ENCODE measurements at places on chromosomes 1 and 21.

DNA sequence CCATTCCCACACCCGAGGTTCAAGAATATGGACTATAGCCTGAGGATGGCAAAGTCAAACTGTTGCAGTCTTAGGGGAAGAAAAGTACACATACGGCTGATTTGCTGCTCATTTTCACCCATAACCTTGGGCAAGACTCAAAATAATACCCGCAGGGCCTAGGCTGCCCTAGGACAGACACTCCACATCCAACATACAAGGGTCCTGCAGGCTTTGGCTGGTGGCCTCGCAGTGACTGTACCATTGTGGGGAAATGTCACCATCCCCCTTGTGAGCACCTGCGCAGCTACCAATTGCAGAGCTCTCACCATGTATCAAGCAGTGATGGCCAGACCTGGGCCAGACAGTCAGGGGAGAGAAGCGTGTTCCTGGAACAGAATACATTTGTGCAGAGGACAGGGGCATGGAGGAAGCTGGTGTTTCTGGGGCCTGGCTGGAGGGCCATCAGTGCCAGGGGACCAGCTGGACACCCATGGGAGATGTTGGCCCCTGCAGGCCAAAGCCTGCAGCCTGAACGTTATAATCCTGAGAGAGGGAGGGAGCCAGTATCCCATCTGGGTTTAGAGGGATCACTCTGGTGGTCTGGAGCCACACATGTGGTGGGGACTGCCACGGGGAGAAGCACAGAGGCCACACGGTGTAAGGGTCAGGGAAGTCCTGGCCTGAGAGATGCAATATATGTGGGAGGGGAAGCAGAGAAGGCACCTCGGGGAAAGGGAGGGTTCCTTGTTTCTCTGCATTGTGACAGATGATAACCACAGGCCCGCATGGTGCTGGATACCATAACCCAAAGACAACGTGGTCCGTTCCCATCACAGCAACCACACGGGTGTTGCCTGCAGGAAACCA lies 101.2 kb downstream of the GLIS1 start:
- DNase-seq, result no peak

GRCh38 chr21:44443291-44443890 lies 11.9 kb upstream of the LRRC3 start:
- DNase-seq, result no peak

GRCh38 chr1:204390751-204391466 lies 20.7 kb downstream of the PPP1R15B start:
- no peak for DNase-seq

DNA sequence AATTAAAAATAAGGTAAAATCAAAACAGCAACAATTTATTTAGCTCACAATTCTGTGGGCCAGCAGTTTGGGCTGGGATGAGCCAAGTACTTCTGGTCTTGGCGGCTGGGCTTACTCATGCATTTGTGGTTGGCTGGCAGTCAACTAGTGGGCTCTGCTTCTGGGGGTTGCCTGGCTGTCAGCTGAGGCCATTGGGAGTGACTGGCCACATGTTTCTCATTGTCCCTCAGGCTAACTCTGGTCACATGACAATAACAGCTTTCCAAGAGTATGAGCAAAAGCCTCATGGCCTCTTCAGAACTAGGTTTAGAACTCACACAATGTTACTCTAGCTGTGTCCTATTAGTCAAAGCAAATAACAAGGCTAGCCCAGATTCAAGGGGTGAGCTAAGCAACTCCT lies 15.6 kb upstream of the CHIA start:
- DNase-seq, result no peak

- no peak for DNase-seq
These were observed 30.6 kb downstream of the FYB2 start for GRCh38 chr1:56788588-56788987.

DNA sequence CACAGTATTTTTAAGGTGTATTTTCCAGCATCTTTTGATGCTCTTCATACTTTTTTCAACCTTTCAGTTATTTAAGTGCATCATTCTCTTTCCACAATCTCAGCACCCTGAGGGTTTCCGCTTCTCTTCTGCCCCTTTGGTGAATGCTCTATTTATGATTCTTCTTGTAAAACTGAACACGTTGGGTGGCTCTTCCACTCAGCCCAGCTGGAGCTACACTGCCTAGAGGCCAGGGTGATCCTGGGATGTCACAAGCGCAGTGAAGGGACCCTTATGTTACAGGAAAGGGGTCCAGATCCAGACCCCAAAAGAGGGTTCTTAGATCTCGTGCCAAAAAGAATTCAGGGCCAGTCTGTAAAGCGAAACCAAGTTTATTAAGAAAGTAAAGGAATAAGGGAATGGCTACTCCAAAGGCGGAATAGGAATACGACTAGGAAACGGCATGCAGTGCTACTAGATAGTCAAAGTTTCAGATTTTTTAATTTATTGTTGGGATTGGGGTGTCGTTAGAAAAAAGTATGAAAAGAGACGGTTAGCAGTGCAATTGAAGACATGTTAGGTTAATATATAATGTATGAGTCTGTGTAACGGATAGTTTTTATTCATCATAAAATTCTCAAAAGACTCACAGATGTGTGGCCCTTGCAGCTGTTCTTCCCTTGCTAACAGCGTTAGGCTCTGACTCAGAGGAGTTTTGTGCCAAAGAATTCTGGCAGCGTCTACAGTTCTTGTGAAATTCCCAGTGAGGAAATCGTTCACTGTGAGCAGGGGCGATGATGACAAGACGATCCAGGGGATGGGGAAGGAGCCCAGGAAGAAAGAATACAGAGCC lies 14.4 kb upstream of the ERVH48-1 start:
- no peak for DNase-seq

DNA sequence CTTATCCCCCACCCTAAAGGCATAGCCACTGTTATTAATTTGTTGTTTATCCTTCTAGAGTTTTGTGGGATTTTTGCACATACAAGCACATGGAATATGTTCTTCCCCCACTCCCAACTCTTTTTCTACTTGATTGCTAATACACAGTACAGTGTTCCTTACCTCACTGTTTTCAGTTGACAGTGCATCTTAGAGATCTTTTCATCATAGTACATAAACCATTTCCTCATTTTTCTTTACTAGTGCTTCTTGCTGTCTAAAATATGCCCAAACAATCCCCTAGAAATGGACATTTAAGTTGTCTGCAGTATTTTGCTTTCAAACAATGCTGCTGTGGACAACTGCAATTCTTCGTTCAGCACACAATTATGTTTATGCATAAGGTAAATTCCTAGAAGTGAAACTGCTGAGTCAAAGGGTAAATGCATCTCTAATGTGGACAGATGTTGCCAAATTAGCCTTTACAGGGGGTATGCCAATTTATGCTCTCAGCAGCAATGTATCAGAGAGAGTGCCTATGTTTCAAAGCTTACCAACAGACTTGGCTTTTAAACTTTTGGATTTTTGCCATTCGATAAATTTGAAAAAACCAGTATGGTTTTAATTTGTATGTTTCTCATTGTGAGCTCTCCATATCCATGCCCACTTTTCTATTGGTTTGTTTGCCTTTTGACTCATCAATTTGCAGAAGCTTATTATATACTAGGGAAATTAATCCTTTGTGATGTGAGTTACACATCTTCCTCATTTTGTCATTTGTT lies 132.6 kb downstream of the MRPS6 start:
- no peak for DNase-seq

GRCh38 chr1:199512037-199512710 lies 515.3 kb upstream of the NR5A2 start:
- no peak for DNase-seq

- no peak for DNase-seq
These were observed 100.1 kb downstream of the C1orf21 start for GRCh38 chr1:184486761-184487445.

DNA sequence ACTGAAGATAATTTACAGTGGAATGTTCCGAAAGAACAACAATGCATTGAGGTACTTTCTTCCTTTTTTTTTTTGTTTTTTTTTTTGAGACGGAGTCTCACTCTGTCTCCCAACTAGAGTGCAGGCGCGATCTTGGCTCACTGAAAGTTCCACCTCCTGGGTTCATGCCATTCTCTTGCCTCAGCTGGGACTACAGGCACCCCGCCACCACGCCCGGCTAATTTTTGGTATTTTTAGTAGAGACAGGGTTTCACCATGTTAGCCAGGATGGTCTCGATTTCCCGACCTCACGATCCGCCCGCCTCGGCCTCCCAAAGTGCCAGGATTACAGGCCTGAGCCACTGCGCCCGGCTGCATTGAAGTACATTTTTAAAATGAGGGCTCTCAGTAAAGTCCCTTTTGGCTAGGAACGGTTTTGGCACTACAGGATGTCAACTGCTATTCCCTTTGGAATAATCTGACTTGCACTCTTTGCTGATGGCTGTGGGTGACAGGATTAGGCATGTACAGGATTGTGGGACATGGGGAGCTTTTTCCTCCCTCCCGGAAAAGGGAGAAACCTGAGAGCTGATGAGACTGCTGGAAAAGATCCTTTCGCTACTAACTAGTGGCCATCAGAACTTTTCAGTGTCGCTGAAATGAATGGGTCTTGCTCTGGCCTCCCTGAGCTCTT lies 56.9 kb upstream of the EDEM3 start:
- no peak for DNase-seq

DNA sequence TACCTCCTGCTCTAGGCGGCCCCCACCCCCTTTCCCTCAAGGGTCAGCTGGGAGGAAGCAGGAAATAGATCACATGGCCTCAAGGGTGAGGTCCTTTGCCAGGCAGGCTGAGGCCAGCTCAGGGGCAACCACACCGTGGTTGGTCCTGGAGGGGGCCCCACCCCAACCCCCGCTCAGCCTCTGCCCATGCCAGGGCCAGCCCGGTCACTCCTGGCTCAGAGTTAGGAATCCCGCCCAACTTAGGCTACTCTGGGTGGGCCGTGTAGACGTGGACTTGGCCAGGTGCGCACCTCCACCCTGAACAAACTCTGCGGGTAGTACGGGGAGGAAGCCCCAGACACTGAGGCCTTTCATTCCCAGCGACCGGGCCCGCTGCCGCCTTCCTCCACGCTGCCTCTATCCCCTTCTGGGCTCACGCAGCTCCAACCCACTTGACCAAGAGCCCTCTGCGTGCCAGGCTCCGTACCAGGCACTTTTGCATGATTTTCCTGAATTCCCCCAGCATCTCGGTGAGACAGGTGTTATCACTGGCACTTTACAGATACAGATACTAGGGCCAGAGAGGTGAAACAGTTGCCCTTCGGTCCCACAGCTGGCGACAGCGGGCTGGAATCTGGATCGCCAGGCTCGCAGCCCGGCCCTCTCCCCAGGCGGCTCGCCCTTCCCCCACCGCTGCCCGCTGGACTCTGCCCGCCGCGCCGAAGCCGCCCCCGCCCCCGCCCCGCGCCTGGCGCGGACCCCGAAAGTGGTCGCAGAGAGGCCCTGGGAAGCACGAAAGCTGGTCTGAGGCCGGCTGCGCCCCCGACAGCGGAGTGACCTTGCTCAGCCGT lies 769 bp downstream of the GALE start:
- no peak for DNase-seq

- no peak for DNase-seq
These were observed 115.8 kb downstream of the TBX19 start for GRCh38 chr1:168396508-168396907.

GRCh38 chr21:32954353-32954752 lies 71.4 kb upstream of the OLIG2 start:
- no peak for DNase-seq

GRCh38 chr1:232793944-232794343 lies 11.3 kb upstream of the MAP10 start:
- DNase-seq, result no peak

GRCh38 chr1:168628807-168629206 lies 52.4 kb downstream of the XCL1 start:
- DNase-seq, result no peak

GRCh38 chr21:35559128-35559828 lies 501.0 kb downstream of the SETD4 start:
- no peak for DNase-seq

DNA sequence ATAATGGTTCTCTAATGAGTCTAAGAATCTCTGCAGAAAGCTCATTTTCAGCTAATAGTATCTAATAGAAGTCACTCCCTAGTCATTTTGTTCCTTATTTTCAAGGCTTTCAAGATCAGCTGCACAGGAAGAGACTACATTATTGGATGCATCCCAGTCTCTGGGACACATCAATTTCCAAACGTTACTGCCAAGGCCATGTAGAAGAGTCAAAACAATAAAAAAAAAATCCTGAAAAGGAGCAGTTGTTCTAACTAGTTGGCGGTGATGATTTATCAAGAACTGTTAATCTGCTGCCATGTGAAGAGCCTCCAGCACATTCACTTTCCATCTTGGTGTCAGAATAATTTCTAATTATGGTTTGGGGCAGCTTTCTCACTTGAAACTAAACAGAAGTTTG lies 5.7 kb downstream of the DDAH1 start:
- no peak for DNase-seq

DNA sequence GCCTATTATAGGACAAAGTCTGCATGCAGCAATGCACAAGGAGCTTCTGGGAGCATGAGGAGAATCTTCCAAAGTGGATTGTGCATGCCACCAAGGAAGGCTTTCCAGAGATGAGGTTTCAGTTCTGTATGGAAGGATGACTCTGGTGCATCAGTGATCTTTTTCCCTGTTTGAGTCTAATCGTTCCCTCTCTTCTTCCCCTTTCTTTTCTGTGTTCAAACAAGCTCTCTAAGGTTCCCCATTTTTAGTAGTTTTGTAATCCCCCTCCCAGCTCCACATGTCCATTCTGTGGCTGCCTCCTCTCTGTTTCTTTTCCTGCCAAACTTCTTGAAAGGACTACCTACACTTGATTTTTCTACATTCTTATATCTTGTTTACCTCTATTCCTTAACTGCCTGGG lies 43.3 kb upstream of the USP25 start:
- DNase-seq, result no peak

GRCh38 chr1:25195835-25196234 lies 36.5 kb downstream of the SYF2 start:
- no peak for DNase-seq

- DNase-seq, result no peak
These were observed 100.4 kb upstream of the ETV3 start for GRCh38 chr1:157238585-157238984.

- DNase-seq, result no peak
These were observed 37.0 kb upstream of the ENAH start for GRCh38 chr1:225689882-225690459.

DNA sequence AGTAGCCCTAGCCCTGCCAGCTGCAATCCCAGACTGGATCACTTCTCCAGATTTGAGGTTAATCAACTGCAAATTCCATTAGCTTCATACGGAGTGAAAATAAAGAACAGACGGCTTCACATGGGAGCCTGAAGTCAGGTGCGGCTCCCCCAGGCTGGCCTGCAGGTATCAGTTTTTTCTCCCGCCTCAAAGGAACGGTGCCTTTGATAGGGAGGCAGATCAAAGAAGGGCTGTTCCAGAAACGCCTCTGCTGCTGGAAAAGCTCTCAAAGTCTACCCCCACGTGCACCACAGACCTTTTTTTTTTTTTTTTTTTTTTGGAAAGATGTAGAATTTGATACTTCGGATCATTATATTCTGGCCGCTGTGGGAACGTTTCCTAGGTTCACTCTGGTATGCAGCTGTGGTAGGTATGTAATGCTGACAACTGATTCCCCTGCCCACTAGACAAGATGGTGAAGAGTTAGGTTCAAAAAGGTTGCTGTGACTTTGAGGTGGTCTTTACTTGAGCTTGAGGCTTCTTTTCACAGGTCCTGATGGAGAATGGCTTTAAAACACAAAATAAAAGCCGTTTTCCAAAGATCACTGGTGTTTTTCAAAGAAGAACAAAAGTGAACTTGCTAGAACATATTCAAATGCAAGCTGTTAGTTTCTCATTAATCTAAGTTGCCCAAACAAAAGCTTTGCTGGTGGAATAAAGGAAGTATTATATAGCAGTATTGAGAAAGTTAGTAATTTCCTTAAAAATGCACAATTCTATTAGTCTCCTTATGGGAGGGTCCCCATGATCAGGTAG lies 189.0 kb upstream of the NFIA start:
- no peak for DNase-seq

All from activated T-cell treated with anti-CD3 and anti-CD28 coated beads, Interleukin-2, amount 50 U/mL, for 1 hour (primary cell).